Suppressor macrophage (primary cell): ENCODE measurements at places on chromosomes 5 and 9.
A peak's percentile ranks its signal among the peaks of the same experiment; 100 is the strongest.

DNA sequence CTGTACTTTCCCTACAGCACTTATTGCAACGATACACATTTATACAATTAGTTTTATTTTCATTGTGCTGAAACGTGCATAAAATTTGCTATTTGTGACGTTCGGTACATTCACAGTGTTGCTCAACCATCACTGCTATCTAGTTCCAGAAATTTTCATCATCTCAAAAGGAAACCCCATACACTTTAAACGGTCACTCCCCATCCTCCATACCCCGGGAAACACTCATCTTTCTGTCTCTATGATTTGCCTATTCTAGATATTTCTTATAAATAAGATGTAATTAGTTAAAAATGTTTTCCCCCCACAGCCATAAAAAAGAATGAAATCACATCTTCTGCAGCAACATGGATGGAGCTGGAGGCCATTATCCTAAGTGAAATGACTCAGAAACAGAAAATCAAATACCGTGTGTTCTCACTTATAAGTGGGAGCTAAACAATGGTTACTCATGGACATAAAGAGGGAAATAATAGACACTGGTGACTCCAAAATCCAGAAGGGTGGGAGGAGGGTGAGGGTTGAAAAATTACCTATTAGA lies 40.2 kb upstream of the TEX48 start:
- no peak for DNase-seq

DNA sequence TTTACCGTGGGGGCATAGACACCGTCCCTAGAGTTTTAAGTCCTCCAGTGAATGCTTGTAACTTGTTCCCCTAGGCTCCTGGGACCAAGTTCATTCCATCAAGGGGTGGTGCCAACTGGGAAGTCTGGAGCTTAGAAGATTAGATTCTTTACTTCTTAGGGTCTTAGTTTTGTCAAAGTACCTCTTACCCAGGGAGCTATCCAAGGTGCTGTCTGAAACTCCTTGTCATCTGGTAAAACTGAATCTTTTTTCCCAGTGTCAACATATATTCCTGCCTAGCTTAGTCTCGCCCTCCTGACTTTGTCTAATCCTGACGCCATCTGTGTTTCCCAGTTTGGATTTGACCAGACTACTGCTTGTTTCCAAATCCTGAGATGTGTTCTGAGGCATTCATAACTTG lies 41.6 kb downstream of the MAMDC2 start:
- peak; percentile 15 for DNase-seq

DNA sequence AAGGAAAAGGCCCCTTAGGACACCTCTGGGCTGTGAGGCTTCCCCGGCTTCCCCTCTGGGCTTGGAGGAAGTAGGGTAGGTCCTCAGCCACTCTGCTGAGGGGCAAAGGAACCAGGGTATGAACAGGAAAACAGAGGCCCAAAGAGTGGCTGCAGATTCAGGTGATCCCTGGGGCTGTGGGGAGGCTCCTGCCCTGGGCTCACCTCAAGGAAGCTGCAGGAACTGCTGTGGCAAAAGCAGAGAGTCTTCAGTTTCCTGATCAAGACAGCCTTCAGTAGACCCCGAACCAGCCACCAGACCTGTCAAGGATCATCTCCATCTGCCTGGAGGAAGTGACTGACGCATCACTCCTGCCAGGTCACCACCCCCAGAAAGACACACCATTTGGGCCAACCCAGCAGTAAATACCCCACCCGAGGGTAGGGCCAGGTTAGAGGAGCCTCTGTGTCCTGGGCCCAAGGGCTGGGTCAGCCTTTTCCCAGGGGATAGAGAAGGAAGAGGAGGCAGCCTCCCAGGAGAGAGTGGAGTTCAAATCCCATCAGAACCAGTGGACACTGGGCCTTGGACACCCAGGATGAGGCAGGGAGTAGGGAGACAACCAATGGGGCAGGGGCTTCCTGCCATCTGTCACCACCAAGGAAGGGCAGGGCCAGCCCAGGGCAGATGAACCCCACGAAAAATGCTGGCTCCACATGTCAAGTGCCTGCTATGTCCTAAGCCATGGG lies 5.8 kb upstream of the ST6GALNAC6 start:
- peak; percentile 67 for DNase-seq

DNA sequence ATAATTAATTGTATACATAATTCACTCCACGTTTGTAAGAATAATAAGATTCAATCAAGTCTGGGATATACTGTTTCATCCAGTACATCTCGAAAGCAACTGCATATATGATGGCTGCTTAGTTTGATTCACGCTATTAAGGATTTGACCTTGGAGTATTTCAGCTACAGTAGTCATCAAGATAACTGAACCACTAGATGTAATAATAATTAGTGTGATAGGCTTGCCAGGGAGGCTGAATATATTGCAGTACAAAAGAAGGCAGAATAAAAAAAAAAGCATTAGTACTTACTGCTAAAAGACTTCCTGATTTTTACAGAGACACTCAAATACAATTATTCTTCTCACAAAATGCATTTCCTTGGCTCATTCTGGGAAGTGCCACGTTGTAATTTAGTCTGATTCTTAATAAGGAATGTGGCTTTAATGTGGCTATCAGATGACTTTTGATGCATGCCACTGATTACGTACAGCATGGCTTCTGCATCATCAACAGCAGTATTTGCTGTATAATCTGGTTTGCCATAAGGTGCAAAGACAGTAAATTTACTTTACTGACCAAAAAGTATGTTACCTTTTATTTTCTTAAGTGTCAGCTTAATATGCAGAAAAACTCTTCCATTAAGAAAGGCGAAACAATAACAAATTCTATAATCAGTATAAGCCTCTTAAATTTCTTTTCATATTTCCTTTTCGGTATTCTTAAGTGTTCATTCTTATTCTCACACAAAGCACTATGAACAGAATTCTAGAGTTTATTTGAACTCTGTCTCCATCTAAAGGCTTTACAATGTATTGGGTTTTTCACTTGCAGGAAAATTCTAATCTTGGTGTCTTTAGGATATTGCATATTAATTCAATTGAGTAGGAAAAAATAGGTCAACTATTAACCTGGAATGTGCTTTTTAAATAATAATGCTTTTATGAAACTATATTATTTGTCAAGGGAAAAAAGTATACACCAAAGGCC lies 166.4 kb downstream of the SLF1 start:
- no peak for DNase-seq

DNA sequence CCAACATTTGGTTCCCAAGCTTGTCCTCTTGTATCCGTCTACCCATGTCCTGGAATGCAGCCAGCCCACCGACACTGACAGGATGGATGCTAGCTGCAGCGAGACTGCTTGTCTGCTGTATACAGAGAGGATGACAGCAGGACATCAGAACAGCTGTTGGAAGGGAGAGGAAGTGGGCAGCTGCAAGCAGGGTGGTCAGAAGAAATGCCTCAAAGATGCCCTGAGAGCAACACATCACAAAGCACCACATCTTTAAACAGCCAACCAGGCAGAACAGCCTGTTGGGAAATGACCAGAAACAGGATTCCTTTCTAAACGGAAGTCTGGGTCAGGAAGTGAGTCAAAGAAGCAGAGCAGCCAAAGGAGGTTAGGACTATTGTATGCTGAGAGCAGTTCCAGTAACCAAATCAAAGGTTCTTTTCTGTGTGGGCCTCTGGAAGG lies 219.1 kb downstream of the NDUFS4 start:
- peak; percentile 24 for DNase-seq

- no peak for DNase-seq
Observed at GRCh38 chr9:116243708-116244107, 90.1 kb downstream of the PAPPA start.
